GM12891 (cell line): ENCODE measurements at places on chromosomes 12 and 14.

- no peak for DNase-seq
Measured at GRCh38 chr12:79873201-79873600, 61.7 kb downstream of the PPP1R12A start.

GRCh38 chr14:65228436-65228835, 126.1 kb upstream of the MAX start:
- DNase-seq, result peak; percentile 36

- DNase-seq, result peak; percentile 27
Measured at GRCh38 chr14:71103662-71104484, 196.6 kb downstream of the PCNX1 start.

DNA sequence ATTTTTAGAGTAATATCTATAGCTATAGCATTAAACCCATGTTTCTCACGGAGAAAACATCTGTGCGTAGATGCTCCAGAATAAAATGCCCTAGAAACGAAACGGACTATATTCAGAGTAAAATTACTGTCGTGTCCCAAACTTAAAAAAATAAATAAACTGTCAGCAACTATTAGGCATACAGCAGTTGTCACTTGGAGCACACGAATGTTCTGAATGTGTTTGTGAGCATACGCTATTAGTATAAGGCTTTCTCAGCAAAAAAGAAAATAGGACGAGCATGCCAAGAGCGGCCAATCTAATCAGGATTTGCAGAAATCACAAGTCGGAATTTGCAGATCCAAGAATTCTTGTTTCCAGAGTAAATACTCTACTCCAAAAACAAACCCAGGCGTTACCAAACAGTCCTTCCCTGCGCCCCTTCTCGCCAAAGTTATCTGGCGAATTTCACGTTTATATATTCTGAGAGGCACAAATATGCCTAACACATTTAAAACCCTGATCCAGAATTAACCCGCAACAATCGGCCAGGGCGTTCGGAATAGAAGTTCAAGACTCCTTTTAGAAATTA, 836 bp downstream of the PTPN21 start:
- DNase-seq, result no peak

- peak; percentile 73 for DNase-seq
Measured at GRCh38 chr14:22986508-22987054, 4.2 kb upstream of the AJUBA start.

- no peak for DNase-seq
Measured at GRCh38 chr12:131061041-131061806, 107.5 kb downstream of the ADGRD1 start.

- DNase-seq, result peak; percentile 59
Measured at GRCh38 chr12:49827401-49828099, 663 bp downstream of the NCKAP5L start.

GRCh38 chr12:95623554-95624170, 72.4 kb upstream of the USP44 start:
- DNase-seq, result peak; percentile 15

- DNase-seq, result no peak
Measured at GRCh38 chr12:29644536-29645162, 139.1 kb downstream of the TMTC1 start.

DNA sequence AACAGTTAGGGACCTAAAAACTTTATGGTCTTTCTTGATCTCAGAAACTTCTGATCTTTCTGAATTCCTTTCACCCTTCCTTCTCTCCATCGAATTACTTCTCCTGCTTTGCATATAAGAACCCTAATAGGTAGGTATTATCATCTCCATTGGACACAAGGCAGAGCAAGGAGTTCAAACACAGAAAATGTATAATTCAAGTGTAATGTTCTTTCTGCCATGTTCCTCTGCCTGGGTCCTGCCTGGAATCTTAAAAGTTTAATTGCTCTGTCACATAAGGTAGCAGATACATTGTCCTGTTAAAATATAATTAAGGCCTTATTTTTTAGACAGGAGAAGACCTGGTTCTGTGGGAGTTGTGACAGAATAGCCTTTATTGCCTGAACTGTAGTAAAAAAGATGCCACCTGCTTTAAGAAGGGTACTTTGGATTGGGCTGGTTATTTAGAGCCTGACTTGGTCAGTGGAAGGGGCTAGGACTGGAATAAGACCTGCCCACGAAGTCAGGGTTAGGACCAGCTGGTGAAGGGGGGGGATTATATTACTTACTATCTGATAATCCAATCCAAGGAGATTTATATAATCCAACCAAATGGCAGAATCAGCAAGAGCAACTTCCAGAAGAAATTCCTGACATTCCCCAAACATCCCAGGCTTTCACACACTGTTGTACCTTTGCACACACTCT, 10.4 kb downstream of the G2E3 start:
- no peak for DNase-seq

DNA sequence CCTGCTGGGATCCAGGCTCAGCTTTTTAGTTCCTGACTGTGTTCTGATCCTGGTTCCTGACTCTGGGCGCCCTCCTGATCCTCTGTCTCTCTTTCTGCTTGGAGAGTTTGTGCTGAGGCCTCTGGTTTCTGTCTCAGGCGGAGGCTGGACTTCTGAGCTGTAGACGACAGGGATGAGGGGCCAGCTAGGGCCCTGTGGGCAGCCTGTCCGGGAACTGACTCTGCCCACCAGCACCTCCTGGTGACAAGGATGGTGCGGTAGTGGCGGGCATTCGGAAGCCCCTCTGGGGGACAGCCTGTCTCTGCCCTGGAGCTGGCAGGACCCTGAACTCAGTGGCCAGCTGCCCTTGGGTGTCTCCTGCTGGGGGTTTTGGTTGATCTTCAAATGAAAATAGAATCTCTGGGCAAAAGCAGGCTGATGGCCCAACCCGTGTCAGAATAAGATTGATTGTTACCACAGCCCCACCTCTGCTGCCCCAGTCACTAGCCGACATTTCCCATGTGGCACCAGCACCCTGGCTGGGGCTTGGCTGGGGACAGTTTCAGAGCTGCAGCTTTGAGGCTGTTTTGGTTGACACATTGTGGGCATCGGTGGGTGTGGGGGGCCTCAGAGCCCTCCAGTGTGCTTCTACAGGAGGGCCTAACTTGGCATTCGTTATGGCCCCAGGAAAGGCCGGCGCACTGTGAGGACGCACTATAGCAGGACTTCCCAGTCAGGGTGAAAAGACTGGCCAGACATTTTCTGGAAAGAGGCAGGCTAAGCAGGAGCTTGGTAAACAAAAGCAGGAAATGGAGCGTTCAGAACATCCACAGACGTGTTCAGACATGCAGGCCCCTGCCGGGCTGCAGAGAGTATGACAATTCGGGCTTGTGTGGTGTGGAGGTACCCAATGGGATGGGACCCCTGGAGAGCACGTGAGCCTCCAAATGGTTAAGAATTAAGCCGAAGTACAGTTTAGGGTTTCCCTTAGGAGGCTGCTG, 16.2 kb downstream of the KRT80 start:
- DNase-seq, result no peak

DNA sequence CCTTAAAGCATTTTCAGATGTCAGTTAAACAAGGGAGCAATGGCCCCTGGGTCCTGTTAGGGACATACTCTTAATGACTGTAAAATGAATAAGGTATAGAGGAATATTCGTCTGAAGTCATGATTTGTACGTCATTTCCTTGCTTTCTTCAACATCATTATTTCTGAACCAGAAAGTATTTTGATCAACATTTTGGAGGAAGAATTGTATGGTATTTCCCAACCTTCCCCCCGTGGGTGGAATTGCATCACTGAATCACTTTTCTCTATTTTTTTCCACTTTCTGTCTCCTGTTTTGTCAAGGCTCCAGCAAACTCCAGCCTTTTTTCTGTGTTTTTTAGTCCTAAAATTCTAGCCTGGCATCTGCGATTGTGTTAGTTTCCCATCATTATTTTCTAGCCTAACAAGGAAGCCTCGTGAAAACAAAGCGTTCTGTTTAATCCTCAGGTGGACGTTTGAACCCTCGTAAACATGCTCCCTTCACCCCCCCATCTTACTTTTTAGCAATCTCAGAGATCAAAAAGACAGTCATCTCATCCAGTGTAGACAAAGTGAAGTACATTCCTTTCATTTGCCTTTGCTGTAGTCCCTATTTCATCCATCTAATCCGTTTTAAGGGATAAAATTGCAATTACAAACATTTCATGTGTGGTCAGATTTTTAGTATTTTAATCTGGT, 62.3 kb downstream of the ETV6 start:
- DNase-seq, result no peak

GRCh38 chr12:103036581-103037214, 79.2 kb downstream of the ASCL1 start:
- DNase-seq, result no peak

GRCh38 chr12:5258498-5258897, 173.4 kb upstream of the NTF3 start:
- DNase-seq, result no peak

- no peak for DNase-seq
Measured at GRCh38 chr12:18297902-18298301, 36.6 kb downstream of the PIK3C2G start.
